ENCODE measurements at places on chromosomes 11 and 22.

DNA sequence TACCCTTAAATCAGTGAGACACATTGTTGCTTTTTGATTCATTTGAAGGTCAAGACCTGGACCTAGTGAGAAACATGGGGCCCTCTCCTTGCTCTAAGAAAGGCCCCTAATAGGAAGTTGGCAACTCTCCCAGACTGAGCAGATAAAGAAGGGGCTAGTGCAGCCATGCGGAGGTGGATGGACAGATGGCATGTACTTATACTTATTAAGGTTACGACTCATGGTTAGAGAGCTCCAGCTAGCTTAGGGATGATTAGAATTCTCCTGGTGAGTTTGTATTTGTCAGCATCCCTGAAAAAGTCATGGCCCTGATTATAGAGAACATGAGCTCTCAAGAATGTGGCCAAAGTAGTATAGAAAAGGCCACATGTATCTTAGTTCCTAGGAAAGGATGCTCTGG, 112.1 kb upstream of the BDNF start:
- DNase-seq: no peak

DNA sequence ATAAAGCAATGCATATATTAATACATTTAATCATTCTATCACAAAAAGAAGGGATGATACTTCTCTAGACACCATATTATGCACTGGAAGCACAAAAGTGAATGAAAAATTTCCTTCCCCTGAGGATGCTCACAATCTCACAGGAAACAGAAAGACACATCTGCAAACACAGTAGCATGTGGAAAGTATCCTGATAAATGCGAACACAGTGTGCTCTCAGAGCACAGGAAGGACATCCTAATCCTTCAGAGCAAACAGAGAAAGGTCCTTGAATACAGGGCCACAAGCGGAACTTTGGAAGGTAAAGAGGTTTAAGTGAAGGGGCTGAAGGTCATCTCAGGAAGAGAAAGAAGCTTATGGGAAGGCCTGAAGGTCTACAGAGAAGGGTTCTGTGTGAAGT, 524.6 kb upstream of the LRRC4C start:
- DNase-seq: no peak

DNA sequence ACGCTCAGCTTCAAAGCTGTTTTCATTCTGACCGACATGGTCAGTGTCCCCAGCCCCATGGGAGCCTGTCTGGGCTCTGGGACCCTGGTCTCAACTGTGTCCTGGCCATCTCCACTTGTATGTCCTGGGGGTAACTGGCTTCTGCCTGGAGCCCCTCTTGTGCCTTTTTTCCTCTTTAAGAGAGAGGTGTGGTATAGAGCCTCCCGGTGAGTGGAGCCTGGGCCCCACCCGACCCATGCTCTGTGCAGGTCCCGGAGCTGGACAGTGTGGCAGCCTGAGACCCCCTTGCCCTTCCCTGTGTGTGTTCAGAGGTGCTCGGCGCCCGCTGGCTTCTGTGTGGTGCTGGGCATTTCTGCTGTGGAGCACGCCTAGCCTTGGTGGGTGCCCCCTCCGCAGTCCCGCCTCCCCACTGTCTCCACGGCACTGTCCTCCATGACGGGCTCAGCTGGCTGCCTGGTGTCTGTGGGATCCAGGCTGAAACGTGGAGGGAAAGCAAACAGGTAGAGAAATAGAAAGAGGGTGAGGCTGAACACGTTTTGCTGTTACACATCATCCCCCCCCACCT, 74.9 kb downstream of the PARVB start:
- no peak for DNase-seq

- no peak for DNase-seq
These were observed 10.3 kb downstream of the MRPL21 start for GRCh38 chr11:68893282-68893681.

- no peak for DNase-seq
These were observed 579 bp upstream of the SLC5A4 start for GRCh38 chr22:32255726-32256125.

GRCh38 chr11:17230867-17231851, 23.4 kb upstream of the PIK3C2A start:
- no peak for DNase-seq
